WERI-Rb-1 (cell line): ENCODE measurements at places on chromosomes 6 and 20.

DNA sequence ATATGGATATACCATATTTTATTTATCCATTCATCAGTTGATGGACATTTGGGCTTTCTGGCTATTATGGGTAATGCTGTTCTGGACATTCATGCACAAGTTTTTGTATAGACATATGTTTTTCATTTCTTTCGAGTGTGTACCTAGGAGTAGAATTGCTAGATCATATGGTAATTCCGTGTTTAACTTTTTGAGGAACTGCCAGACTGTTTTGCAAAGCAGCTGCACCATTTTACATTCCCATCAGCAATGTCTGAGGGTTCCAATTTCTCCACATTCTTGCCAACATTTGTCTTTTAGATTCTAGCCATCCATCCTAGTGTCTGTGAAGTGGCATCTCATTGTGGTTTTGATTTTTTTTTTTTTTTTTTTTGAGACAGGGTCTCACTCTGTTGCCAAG is 20.8 kb downstream of the SRC start:
- DNase-seq = no peak

DNA sequence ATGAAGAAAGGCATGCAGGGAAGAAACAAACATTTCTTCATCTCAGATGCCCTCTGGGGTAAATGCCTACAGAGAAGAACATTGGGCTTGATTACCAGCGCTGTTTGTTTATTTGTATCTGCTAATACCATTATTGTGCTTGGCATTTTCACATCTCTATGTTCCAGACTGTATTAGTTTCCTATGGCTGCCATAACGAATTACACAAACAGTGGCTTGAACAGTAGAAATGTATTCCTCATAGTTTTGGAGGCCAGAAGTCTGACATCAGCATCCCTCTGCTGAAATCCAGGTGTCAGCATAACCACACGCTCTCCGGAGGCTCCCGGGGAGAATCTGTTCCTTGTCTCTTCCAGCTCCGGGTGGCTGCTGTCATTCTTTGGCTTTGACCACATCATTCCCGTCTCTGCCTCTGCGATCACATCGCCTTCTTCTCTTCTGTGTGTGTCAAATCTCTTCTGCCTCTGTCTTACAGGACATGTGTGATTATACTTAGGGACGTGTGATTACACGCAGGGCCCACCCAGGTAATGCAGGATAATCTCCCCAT is 241.6 kb upstream of the SUPT3H start:
- DNase-seq = no peak

GRCh38 chr6:129672881-129673631 is 36.9 kb downstream of the ARHGAP18 start:
- DNase-seq = no peak

GRCh38 chr20:23679133-23680092 is 9.4 kb downstream of the CST4 start:
- DNase-seq = no peak

DNA sequence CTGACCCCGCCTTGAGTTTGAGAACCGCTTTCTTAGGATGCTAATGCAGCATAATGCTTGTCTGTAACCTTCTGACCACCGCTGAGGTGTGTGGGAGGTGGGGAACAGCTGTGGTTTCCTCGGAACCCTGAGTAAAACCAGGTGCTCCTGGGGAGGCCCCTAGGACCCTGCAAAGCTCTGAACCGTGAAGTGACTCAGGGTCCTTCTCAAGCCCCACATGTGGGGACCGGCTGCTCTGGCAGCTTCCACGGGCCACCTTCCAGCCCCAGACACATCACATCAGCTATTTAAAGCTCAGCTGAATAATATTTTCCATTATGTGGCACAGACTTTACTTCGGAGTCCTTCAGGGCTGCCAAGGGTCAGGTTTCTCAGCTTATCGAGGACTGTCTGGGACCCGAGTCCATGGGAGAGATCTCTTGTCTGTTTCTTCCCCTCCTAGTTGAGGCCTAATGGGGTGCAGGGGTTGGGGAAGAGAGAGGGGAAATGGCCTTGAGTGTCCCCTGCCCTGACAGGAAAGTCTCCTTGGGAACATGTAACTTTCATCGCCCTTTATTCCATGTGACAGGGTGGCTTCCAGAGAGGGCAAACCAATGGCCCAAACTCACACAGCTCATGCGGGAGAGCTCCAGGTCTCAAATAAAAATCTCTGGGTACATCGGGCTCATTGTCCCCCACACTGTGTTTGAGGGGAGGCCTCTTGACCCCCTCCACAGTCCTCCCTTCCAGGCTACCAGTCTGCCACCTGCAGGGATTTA is 186.1 kb upstream of the SLC24A3 start:
- no peak for DNase-seq

GRCh38 chr6:125552819-125553218 is 196.6 kb upstream of the HEY2 start:
- DNase-seq = no peak

GRCh38 chr20:43542674-43543073 is 16.2 kb upstream of the SGK2 start:
- no peak for DNase-seq

DNA sequence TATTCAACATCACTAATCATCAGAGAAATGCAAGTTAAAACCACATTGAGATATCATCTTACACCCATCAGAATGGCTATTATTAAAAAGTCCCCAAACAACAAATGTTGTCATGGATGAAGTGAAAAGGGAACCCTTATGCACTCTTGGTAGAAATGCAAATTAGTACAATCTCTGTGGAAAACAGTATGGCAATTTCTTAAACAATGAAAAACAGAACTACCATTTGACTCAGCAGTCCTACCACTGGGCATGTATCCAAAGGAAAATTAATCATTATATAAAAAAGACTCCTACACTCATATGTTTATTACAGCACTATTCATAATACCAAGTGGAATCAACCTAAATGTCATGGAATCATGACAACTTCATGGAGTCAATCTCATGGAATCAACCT is 611.3 kb upstream of the GJE1 start:
- no peak for DNase-seq
